Left ventricle myocardium inferior (tissue), 1 donor: ENCODE measurements at places on chromosomes 2 and 18.

DNA sequence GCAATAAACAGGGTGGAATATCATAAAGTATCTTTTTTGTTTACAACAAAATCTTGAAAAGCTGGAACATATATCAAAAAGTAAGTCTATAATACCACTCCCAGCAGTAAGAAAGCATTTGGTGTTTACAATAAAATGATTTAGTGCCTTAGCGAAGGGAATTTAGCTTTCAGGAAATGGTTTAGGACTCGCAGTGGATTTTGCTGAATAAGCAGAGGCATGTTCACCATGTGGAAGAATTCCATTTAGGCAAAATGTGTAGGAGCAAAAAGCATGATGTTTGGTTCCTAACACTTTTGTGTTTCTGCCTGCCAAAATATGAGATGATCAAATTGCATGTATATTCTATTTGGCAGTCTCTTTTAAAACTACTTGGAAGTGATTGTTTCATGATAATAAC is 163.6 kb downstream of the AGPS start:
- no peak for DNase-seq

DNA sequence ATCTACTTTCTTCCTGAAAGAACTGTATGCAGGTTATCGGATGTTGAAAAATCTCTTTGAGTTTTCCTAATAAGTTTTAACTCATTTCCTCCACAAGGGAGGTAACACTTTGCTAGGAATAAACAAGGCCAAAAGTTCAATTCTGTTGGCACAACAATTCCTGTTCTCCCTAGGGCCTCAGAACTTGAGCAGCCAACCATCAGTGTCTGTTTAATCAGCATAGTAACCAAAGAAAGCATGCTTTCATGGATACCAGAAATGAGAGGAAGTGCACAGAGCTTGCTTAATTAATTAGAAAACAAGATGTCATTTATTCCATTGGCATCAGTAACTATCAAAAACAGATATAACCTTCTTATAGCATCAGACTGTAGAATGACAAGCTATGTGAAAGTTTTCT is 503.2 kb upstream of the CNTNAP5 start:
- DNase-seq: no peak

DNA sequence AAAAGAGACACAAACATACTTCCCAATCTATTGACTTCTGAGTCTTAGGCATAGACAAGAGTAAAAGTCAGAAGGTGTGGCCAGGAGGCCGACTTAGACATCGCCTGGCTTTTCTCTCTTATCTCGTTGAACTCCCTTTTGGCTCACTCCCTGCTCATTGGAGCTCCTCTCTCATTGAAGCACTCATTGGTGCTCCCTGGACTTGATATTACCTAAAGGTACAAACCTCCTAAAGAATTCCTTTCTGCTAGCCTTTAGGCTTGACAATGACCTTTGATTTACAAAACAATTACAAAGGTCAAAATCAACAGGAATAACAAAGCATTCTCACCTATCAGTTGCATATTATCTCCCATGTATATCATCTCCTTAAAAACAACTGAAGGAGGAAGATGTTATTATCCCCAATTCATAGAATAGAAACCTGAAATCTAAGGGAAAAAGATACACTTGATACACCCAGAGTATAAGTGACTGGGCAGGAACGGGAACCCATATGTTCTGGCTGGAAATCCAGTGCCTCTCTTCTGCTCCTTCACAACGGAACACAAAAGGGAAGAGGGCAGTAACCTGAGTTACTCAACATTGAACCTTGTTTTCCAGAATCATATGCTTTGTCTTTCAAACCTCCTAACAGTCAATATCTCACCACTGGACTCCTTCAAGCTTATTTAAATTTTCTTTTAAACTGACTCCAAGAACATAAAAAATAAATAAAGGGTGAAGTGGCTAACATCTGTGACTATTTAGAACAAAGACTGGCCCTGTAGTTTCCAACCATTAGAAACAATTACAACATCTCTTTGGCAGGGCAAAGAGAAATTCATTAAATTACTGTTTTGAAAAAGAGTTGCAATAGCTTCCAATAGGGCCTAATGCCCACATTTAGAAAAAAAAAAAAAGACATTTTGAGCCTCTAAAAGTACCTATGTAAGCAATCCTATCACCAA is 1247.9 kb downstream of the LRP1B start:
- DNase-seq: no peak

- no peak for DNase-seq
Measured at GRCh38 chr18:39149211-39149806, 1583.7 kb upstream of the CELF4 start.

DNA sequence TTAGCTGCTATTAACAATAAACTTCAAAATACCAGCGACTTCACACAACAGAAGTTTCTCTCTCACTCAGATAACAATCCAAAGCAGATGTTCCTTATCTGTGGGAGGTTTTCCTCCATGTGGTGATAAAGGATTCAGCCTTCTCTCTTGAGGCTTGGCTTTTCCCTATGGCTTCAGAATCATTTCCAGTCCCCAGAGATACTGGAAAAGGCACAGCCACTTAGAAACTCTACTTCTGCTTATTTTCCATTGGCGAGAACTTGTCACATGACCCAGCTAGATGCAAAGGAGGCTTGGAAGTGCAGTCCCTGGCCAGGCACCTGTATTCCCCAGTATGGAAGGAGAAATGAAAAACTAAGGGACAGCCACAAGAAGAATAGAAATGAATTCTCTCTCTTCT is 344.8 kb downstream of the MTX2 start:
- DNase-seq: no peak

DNA sequence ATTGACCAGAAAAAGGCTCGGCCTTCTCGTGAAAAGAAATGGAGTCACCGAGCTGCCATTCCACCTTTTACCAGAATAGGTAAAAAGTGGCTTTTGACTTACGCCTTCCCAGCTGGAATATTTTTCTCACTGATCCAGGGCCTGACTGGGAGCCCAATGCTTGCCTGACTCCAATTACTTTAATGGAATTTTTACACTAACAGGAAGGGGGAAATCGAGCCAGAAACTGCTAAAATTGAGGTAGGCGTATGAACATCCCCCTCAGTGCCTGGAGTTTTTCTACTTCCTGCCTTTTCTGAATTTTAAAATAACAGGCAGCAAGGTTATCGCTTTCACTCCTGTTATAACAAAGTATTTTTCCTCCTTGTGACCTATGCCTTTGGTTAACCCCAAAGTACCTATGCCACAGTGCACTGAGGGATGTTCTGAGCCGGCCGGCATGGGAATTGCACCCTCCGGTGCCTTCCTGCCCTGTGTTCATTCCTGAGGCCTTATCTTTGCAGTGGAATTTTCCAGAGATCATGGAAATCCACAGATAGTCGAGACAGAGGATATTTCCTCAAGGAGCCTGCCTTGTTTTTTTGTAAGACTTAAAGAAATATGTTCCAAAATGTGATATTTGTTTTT is 18.3 kb upstream of the RPL31 start:
- DNase-seq: no peak

DNA sequence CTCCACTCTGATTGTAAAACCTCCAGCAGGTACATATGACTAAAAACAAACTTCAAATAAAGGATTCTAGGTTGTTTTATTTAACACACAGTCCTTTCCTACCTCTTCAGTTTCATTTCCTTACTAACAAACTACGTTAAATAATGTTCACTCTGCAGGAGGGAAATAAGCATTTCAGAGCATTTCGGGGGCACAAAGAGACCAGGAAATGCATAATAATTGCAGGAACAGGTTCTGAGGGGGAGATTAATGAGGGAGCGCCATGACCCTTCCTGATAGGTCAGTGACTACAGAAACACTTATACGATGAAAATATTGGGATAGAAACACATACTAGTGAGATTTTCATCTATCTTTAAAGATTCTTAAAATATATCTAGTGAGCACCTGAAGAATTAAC is 416.6 kb downstream of the NRXN1 start:
- DNase-seq: no peak
